SW480 (cell line): ENCODE measurements at places on chromosomes 5 and 9.
A peak's percentile ranks its signal among the peaks of the same experiment; 100 is the strongest.

DNA sequence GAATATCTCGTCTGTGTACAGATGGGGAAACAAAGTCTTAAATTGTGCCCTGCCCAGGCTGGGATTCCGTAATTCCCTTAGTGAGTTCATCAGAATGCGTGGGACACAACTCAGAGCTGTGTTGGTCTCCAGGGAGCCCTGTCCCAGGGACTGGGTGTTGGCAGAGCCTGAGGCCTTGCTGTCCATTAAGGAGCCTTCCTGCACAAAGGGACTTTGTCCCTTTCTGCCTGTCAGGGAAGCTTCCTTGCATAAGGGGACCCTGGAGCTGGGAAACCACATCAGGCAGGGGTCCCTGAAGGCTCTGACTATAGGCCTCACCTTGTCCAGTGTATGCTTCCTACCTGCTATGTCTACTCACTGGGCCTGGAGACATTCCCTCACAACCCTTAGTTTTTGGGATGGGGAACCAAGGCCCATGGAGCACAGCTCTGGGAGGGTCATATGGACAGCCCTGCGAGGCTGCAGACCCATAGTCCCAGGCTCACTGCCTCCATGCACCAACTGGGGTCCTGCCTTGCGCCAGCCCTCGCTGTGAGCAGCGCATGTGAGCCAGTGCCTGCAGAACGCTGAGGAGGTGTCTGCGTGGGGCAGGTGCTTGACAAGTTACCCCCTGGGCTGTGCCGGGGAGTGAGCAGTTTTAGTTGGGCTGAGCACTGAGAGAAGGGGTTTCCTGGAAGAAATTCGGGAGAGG is 1.6 kb downstream of the CARD19 start:
- DNase-seq, result no peak

DNA sequence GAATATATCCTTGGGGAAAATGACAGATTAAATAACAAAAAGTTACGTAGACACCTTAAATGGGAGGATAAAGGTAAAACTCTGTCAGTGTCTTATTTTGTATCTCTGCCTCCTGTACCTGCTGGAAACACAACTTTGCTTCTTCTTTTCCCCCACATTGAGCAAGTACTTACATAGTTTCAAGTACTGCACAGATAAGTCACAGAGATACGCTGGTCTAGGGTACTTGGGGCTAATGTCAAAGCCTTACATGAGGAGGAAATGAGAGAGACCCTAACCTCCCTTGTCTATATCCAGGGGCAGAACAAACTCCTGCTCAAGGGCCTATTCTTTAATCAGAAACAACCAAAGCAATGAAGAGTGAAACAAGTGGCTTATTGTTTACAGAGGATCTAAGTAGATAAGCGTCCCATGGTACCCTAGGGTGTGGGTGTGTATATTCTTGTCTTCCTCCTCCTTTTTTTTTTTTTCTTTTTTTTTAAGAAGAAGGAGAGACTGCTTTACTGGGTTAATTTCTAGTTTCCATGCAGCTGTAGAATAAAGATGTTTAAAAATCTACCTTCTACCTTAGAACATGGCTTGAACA is 43.1 kb downstream of the ELL2 start:
- no peak for DNase-seq

DNA sequence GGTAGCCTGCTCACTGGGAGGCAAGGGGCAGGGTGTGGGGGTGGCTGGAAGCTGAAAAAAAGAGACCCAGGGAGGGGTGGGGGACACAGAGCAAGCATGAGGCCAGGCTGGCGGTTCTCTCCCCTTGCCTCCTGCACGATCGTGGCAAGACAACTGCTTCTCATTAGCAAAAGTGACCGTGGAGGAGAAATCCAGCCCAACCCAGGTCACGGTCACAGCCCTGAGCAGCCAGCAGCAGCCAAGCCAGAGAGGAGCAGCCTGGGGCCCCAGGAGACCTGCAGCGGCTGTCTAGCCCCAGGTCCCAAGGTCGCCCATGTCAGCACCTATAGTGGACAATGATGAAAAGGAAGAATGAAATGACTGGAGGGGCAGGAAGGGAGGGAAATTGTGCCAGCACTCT is 89.1 kb downstream of the NRG2 start:
- no peak for DNase-seq

GRCh38 chr9:17075758-17076485 is 58.9 kb upstream of the CNTLN start:
- no peak for DNase-seq

- no peak for DNase-seq
Measured at GRCh38 chr9:10059044-10059443, 553.8 kb downstream of the PTPRD start.

DNA sequence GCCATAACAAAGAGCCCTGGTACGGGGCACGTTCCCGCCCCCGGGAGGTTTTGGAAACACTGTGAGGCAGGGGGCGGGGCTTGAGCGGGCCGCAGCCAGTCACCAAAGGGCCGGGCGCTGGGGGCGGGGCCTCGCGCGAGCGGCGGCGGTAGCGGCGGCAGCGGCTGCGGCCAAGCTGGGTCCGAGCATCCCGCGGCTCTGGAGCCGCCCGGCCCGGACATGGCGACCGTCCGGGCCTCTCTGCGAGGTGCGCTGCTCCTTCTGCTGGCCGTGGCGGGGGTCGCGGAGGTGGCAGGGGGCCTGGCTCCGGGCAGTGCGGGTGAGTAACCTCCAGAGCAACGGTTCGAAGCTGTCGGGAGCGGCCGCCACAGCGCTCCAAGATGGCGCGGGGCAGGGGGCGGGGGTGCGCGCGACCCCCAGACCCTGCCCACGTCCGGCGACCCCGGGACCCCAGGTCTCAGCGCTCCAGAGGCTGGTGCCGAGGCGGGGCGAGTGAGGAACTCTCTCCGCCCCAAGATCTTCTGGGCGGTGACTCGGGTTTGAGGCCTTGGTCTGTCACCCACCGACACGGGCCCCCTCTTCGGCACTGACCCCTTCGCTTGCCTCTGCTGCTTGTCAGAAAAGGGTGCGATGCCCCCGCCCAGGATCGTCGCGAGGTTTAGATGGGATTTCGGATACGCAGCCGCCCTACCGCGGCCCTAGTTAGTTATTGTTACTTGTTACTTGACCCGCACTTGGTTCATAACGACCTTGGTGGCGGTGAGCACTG is at the start of gene RECK:
RECK (plus strand) TSS at position 134 of the 769 bp plus-strand sequence; CDS start at position 220, 86 bp downstream.
- peak; percentile 81 for DNase-seq

DNA sequence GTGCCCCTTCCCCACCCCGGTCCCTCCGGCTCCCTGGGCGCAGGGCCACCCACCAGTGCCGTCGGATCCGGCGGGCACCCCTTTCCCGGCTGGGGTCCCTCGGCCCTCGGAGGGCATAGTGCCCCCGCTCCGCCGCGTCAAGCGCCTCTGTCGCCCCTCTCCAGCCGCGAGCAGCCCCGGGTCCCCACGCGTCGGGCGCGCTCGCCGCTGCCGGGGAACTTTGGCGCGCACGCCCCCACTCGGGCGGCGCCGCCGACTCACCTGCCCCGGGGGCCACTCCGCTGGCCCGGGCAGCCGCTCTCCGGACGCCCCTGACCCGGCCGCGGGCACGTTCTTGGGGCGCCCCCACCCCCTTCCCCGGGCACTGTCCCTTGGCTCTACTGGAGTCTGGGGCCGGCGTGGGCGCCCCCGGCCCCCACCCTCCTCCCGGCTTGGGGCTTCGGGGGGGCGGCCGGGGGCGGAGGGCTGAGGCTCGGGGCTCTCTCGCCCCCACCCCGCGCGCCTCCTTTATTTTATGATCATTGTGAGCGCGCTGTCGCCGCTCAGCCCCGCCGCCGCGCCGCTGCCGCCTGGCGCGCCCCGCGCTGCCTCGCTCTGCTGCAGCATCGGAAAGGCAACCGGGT is 1.1 kb upstream of the FAM78A start:
- no peak for DNase-seq

DNA sequence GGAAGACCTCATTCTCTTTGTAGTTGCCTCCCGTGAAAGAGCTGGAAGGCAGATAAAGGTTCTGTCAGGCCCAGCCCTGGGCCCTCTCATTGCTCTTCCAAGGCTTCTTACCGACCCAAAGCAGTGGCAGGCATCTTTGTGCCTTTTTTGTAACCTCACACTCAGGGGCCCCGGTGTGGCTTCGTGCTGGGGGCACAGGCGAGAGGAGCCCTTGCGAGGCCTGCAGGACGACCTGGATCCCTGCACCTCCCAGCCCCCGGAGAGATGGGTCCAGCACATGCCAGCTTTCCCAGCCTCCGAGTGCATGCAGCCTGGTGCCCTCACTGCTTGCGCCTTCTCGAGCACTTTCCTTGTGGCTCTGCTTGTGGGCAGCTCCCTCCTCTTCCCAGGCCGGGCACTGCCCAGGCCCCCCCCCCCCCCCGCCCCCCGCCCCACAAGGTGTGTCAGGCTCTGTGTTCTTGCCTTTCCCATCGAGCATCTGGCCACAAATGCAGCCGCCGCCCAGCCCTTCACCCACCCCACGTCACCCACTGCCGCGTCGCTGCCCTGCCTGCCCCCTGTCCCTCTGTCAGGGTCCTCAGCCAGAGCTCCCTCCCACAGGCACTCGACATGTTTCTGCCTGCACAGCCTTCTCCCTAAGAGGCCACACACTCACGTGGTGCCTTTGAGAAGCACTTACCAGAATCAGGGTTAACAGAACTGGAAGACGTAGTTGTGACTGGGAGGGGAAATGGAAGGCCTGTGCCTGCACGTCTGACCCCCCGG is 63.7 kb upstream of the CACNA1B start:
- DNase-seq, result no peak

DNA sequence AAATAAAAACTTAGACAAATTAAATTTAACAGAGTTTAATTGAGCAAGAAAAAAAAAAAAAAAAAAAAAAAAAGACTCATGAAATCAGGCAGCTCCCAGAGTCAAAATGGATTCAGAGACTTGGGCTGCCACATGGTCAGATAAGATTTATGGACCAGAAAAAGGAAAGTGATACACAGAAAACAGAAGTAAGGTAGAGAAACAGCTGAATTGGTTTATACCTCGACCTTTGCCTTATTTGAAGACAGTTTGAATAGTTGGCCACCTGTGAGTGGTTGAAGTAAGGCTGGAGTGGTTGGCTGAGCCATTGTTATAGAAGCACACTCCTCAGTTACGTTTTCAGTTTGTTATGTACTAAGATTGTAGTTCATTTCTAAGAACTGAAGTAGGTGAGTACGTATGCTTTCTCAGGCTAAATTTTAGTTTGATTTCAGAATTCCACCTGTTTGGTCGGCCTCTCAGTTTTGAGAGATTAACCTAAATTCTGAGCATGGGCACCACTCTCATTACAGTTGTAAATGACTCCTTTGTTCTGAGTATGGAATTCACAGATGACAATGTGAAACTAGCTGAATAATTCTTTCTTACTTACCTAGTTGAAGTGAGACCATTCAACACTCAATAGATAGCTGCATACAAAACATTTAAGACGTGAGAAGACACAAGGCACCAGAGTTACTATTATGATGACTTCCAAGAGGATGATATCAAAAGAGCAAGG is 149.0 kb downstream of the AOPEP start:
- DNase-seq, result no peak

- no peak for DNase-seq
Measured at GRCh38 chr9:506281-506680, 291.6 kb downstream of the DOCK8 start.

DNA sequence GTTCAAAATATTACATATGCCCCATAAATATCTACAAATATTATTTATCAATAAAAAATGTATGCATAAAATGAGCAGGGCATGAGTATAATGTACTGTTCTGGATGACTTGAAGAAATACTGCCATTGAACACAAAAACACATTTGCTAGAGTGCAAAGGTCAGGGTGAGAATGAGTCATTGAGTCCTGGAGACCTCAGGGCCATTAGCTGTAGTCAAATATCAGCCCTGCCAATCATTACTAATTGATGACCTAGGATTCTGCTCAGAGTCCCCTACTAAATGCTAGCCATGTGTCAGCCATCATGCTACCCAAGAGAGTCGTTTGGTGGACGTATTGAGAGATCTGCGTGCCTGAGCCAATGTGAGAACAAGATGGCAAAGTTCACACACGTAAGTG is 80.3 kb upstream of the FAM169A start:
- no peak for DNase-seq

DNA sequence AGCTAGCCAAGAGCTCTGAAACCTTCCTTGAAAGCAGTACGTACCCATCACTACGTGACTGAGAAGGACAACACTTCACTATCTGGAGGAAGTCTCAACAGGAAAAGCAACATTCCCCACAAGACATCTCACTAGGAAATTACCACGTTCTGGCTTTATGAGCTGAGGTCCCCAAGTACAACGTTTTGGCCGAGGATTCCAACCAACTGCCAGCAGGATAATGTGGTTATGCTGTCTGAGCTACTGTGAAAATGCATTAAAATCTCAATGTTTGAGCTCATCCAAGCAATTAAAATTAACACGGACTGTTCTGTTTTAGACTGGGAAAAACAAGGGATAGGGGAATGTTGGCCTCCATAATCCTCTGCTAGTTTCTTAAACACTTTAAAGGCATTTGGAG is 16.4 kb downstream of the MED27 start:
- DNase-seq, result no peak
